GM23248 (cell line): ENCODE measurements at places on chromosomes 6 and 20. TPM values are rescaled to one million over a fixed set of nuclear protein-coding genes. Genes with fewer than 3 reads are reported as not detected.
A peak's percentile ranks its signal among the peaks of the same experiment; 100 is the strongest.

DNA sequence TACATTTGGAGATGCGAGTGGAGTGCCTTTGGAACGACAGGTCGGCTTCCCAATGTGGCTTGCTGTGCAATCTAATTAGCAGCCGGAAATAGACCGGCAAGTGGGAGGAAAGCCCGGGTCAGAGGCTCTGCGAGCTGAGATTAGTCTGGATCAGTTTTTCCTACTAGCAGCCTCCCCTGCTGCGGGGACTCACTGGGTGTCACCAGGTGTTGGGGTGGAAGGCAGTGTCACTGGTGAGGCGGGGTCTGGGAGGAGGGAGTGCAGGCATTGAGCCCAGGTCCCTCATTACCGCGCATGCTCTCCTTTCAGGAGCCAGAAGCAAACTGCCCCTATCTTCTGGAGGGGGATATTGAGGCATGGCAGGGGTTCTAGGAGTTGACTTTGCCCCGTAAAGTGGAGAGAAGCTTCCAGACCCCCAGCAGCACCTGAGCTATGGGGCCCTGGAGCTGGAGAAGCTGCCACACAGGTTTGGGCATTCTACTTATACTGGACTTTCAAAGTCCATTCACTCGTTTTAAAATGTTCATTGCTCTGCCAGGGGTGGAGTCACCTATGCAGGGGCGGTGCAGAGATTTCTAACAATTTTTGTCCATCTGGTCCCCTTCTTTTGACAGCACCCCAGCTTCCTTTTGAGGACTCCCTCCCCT, 11.0 kb downstream of the SULF2 start:
- no peaks in the 10 kb centered on the region for H3K4me1 ChIP-seq
- H3K27me3 ChIP-seq, result peaks cover 5% of the 10 kb centered on the region
- no peak overlapping the region for H3K4me3 ChIP-seq
- H3K27ac ChIP-seq, result no peak overlapping the region

DNA sequence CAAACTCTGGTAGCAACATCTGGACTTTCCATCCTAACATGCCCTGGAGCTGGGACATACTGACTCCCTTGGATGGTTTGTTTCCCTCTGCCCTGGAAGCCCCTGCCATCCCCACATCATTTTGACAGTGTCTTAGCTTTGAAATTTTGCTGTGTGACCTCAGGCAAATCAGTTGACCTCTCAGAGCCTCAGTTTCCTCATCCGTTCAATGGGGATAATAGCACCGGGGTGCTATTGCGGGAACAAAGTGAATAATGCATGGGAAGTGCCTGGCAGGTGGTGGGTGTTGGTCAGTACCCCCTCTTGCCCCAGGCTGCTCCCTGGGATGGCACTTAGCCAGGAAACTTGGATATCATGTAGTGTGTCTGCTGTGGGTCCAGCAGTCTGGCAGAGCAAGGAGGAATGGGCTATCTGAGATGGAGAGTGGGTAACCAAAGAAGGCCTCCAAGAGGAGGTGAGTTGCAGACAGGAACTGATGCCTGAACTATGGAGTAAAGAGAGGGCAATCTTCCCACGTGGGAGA, 88.6 kb downstream of the MRPL14 start:
- H3K27me3 ChIP-seq, result no peaks in the 10 kb centered on the region
- no peaks in the 10 kb centered on the region for H3K36me3 ChIP-seq
- H3K27ac ChIP-seq, result no peak overlapping the region
- H3K4me1 ChIP-seq, result peaks cover 58% of the 10 kb centered on the region

Gene MUC21
- not detected in 2 replicates for polyA plus RNA-seq

DNA sequence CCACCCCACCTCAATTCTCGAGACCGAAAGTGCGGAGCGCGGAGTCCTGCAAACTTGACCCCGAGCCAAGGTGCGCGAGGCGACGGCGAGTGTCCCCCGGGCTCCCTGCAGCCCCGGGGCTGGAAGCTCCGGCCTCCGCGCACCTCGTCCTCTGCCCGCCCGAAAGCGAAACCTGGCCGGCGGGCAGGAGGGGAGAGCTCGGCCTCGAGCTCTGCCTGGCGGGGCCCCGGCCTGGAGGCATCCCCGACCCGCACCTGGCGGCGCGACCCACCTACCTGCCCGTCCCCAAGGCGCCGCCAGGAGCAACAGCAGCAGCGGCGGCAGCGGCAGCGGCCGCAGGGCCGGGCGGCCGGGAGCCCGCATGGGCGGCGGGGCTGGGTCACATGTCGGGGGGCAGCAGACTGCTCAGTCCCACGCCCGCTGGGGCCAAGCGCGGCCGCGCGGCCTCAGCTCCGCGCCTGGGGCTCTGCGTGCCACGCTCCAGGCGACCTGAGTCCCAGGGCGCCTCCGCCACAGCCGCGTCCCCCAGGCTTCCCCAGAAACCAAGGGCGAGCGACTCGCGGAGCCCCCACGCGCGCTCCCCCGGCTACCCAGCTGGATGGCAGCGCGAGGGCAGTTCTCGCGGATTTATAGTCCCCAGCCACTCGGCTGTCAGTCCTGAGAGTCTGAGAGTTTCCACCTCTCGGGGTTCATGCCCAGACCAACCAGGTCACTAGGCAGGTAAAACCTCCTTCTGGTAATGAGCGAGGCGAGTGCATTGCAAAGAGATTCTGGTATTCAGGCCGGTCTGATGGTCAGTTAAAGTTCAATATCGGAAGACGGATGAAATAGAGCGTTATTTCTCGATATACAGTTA, at the start of gene IL20RA:
IL20RA (minus strand) TSS at position 600 of the 856 bp plus-strand sequence; CDS start at position 363, 237 bp downstream.
- peak within 1 kb of the TSS; percentile 84 for H3K4me3 ChIP-seq
- H3K27ac ChIP-seq, result no peak within 1 kb of the TSS
- no peaks in the 10 kb centered on the region for H3K36me3 ChIP-seq
- peak; percentile 55 for DNase-seq
- H3K4me1 ChIP-seq, result no peaks in the 10 kb centered on the region

- H3K27ac ChIP-seq, result no peak overlapping the region
- H3K27me3 ChIP-seq, result no peaks in the 10 kb centered on the region
- no peak for DNase-seq
- 0 out of 2 replicates have a peak, but pooled peaks cover 4% of the 10 kb centered on the region for H3K4me1 ChIP-seq
Measured at GRCh38 chr6:127635091-127635490, 58.1 kb downstream of the C6orf58 start.

DNA sequence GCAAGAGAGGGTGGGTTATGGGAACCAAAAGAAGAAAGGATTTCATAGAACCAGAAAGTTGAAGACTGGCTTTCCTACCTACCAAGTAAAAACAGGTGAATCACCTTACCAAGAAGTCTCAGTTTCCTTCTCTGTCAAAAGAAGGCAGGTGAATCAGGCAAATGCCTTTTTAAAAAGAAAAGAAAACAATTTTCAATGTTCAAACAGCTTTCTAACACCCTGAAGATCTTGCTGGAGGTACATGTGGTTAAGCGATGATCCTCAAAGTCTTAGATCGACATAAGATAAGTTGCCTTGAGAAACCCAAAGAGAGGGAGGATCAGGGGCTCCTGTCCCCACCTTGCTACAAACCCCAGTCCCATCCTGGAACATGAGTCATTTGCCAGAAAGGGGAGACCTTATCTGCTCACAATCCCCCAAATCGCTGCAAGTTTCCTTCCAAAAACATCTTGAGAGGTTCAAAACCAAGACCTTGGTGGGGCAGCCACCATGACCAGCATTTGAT, 71.6 kb downstream of the NFATC2 start:
- no peaks in the 10 kb centered on the region for H3K36me3 ChIP-seq
- no peak overlapping the region for H3K4me3 ChIP-seq
- H3K27ac ChIP-seq, result no peak overlapping the region
- no peaks in the 10 kb centered on the region for H3K4me1 ChIP-seq
- DNase-seq, result no peak

DNA sequence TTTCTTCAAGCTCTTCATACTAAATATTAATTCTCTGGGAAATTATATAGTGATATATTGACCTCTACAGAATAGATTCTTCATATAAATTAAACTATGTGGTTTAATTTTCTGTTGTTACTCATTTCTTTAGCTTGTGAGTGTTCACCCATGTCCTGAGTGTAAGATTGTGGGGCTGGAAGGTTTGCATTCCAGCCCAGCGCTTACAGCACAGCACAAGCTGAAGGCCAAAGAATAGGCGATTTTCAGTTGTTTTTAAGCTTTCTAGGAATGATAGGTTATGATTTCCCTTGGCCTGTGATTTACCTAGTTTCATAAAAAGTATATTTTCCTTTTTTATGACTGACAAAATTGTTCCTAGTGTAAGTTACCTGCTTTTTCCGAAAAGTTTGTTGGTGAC, 194.1 kb downstream of the PLCB1 start:
- H3K4me3 ChIP-seq, result no peak overlapping the region
- no peaks in the 10 kb centered on the region for H3K4me1 ChIP-seq
- no peaks in the 10 kb centered on the region for H3K36me3 ChIP-seq
- no peaks in the 10 kb centered on the region for H3K27me3 ChIP-seq
- H3K27ac ChIP-seq, result no peak overlapping the region
- no peak for DNase-seq

- no peak for DNase-seq
- no peak overlapping the region for H3K4me3 ChIP-seq
- no peak overlapping the region for H3K27ac ChIP-seq
- no peaks in the 10 kb centered on the region for H3K36me3 ChIP-seq
Measured at GRCh38 chr6:28978959-28979561, 26.1 kb downstream of the ZNF311 start.

DNA sequence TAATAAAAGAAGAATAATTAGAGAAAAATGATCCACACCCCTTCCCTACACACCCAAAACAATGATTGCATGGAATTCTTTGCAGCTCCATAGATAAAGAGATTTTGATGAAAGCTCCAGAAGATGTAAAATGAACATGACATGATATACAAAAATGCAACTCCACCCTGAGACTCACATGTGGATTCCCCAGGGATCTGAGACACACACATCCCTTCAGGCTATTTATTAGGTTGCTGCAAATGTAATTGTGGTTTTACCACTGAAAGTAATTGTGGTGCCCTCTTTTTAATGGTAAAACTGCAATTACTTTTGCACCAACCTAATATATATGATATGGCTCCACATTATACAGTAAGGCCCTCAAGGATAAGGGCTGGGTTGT, 40.4 kb upstream of the TBC1D7 start:
- H3K27ac ChIP-seq, result no peak overlapping the region
- no peaks in the 10 kb centered on the region for H3K36me3 ChIP-seq
- H3K27me3 ChIP-seq, result no peaks in the 10 kb centered on the region
- peaks cover 10% of the 10 kb centered on the region for H3K4me1 ChIP-seq
- DNase-seq, result peak; percentile 88

DNA sequence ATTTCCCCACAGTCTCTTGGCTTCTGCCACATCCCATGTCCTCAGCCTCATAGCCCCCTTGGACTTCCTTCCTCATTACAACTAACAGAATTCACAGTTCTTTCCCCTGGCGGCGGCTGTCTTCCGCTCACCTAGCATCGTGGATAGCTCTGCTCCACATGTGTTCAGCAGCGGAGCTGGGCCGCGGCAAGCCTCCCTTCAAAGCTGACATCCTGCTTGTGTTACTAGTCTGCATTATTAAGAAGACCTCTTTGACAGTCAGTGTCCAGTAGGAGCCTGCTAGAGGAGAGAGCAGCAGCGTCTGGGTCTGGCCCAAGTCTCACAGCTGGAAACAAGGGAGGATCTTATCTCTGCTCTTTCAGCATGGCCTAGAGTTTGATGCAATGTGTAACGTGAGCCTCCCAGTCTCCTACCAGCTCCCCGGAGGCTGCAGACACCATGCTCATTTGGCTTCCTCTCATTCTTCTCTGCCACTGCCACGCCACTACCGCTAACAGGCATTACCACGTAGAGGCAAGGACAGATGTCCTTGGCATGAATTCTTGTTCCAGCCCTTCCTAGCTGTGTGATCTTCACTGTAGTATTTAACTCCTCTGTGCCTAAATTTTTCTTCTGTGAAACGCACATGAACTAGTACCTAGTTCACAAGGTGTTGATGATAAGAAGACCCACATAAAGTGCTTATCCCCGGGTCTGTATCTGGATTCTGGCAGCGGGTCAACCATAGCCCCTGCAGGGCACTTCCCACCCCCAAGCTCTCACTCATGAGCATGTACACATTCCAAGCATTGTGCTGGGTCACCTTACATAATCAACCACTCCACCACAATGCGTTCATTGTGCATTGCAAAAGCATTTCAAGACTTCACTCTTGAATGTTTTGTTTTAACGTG, 107.1 kb upstream of the BACH2 start:
- H3K36me3 ChIP-seq, result no peaks in the 10 kb centered on the region
- H3K27ac ChIP-seq, result no peak overlapping the region
- DNase-seq, result peak; percentile 15
- H3K4me3 ChIP-seq, result no peak overlapping the region
- H3K27me3 ChIP-seq, result peaks cover 27% of the 10 kb centered on the region

Gene NNAT
- 0.32 and 0.90 TPM in 2 replicates for polyA plus RNA-seq

GRCh38 chr6:36618366-36619355, 24.5 kb downstream of the SRSF3 start:
- H3K36me3 ChIP-seq, result no peaks in the 10 kb centered on the region
- H3K4me3 ChIP-seq, result no peak overlapping the region
- no peaks in the 10 kb centered on the region for H3K27me3 ChIP-seq
- DNase-seq, result no peak
- H3K27ac ChIP-seq, result no peak overlapping the region
- H3K4me1 ChIP-seq, result peaks cover 16% of the 10 kb centered on the region

- no peaks in the 10 kb centered on the region for H3K27me3 ChIP-seq
- H3K27ac ChIP-seq, result no peak overlapping the region
- no peak overlapping the region for H3K4me3 ChIP-seq
- no peak for DNase-seq
Measured at GRCh38 chr20:34124469-34125249, 12.6 kb upstream of the EIF2S2 start.

GRCh38 chr6:142856624-142857232, 88.2 kb downstream of the HIVEP2 start:
- H3K4me1 ChIP-seq, result peaks cover 8% of the 10 kb centered on the region
- no peak for DNase-seq
- no peaks in the 10 kb centered on the region for H3K27me3 ChIP-seq
- H3K27ac ChIP-seq, result no peak overlapping the region
- 0 out of 2 replicates have a peak, but pooled peaks cover 6% of the 10 kb centered on the region for H3K36me3 ChIP-seq
- no peak overlapping the region for H3K4me3 ChIP-seq

DNA sequence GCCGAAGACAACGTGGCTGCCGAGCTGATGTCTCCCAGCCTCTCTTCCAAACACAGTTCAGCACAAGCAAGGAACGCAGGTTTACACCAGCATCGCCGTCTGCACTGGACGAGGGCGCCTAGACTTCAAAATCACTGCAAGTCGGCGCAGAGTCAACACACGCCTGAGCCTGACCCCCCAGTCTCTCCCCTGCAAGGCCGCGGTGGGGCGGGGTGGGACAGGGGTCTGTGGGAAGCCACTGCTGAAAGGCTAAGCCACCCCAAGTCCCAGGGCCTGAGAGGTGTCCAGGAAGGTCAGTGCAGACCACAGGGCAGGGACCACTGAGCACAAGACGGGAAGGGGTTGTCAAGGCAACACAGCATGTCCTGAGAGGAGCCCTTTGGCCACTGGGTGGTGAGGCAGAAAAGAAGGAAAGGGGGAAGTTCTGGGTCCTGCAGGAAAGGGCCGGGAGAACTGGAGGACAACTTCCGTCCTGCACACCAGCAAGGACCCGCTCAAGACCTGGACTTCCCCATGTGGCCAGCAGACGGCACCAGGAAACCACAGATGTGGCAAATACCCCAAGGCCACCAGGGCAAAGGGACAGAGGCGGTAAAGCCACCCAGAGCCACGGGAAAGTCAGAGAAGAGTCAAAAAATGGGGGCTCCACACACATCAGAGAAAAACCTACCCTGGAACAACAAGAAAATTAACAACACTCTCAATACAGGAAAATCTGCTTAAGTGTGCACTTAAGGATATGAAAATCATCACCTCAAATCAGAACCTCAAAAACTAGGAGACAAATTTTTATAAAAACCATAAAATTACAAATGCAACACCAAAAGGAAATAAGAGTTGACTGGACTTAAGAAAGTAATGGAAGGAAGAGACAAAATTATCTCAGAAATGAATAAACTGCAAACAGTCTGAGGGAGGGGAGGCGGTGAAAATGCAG, 84.8 kb downstream of the TAF4 start:
- DNase-seq, result peak; percentile 24
- no peak overlapping the region for H3K4me3 ChIP-seq
- H3K27me3 ChIP-seq, result no peaks in the 10 kb centered on the region
- no peak overlapping the region for H3K27ac ChIP-seq
- H3K4me1 ChIP-seq, result no peaks in the 10 kb centered on the region
